Stimulated activated CD8-positive, alpha-beta memory T cell treated with anti-CD3 and anti-CD28 coated beads, Interleukin-15, amount 100 ng/mL, for 48 hours (primary cell): ENCODE measurements at places on chromosomes 7 and 10.

DNA sequence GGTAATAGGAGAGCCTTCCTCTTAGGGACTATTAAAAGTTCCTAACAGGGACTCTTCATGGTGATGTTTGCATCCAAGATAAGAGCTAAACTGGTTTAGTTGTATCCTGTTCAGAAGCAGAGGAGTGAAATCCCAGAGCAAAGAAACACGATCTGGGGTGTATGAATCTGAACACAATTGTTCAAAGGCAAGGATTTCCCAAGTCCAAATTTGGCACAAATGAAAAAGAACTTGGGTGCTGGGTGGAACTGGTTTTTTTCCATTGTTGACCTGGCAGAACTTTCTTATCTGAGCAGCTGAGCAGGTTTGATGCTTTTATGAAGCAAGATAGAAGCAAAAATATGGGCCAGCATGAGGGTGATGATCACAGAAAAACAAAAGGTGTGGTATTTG is 6.0 kb downstream of the AGFG2 start:
- no peak for DNase-seq

DNA sequence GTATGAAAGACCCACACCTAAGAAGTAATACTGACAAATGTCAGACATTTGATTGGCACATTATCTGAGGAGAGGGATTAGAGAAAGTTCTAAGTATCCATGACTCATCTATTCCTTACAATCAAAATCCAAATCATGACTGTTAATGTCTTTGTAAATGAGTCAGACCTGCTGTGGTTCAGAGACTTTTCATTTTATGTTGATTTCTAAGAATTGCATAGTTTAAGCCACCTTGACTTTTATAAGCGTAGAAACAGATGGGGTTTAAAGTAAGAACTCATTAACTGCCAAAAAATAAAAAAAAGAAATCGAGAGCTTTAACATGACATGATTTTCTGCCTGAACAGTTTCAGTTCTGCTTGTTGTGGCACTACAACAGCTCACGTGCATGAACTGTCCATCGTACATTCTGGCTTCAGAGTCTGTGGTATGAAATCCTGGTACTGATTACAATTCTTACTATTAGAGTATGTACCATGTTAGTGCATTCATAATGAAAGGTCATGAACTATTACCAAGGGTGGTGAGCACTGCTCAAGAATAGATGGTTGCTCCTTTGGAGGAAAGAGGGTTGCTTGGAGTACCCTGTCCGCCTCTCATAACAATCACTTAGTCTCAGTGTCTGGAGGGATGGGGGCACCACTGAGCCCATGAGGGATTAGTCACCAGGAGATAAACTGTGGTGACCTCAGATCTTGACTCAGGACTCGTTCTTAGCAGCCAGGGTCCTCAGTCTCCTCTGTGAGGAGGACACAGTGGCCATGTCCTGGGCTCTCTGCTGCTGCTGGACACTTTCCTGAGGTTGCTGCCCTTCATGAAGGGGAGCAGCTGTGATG is 42.2 kb downstream of the ACSM6 start:
- DNase-seq = peak; percentile 41

DNA sequence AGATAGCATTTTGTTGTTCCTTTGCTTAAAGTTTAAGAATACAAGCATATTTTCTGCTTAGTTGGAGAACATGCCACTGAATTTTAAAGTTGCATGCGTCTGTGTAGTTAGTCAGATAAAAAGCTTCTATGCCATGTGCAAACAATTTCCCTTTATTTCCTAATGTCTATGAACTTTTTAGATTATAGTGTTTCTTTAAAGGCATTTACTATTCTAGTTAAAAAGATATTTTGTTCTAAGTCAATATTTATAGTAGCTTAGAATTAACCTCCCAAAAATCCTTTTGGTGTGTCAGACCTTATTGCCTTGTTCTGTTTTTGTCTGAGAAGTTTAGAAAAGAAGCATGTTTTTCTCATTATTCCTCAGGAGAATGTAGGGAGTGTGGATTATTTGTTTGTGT is 99.0 kb upstream of the GATA3 start:
- no peak for DNase-seq

DNA sequence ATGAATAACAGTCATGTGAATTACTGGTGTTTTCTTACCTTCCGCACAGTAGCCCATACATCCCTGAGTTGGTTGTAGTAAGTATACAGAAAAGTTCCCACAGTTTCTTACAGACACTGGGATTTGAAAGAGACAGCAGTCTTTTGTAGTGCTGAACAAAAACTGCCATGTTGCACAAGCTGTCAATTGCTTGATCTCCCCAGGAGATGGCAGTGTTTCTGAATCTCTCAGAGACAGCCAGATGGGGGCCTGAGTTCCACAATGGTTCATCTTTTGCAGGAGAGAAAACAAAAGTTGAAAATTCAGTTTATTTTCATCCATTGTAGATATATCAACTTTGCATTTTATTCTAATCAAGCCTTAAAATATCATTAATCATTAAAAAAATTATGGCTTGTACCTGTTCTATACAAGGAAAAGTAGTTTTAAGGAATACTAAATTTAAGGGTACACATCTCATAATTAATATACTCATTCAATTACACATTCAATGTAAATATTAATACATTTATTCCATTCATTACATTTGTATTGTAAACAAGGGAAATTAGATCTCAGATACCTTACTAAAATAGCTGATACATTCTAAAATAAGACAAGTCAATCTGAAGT is 14.5 kb downstream of the VWDE start:
- no peak for DNase-seq

GRCh38 chr7:92763636-92764423 is 72.5 kb downstream of the CDK6 start:
- no peak for DNase-seq

GRCh38 chr10:70558871-70559810 is 43.4 kb downstream of the PRF1 start:
- peak; percentile 64 for DNase-seq

- no peak for DNase-seq
These were observed 102.6 kb downstream of the VOPP1 start for GRCh38 chr7:55469721-55470120.

DNA sequence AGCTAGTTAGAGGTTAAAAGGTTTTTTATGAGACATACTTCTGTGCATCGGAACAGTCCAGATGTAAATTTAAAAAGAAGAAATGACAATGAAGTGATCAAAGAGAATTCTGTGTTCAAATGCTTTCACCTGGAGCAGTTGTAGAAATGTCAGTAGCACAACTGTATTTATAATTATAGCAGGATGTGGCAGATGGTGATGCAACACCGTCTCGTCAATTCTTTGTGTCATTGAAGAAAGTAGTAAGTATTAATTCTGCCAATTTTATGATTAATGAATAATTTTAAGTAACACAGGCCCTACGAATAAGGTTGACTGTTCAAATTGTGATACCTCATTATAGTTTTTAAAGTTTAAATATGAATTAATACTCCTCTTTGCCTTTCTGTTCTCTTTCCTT is 171.1 kb downstream of the ADK start:
- no peak for DNase-seq

DNA sequence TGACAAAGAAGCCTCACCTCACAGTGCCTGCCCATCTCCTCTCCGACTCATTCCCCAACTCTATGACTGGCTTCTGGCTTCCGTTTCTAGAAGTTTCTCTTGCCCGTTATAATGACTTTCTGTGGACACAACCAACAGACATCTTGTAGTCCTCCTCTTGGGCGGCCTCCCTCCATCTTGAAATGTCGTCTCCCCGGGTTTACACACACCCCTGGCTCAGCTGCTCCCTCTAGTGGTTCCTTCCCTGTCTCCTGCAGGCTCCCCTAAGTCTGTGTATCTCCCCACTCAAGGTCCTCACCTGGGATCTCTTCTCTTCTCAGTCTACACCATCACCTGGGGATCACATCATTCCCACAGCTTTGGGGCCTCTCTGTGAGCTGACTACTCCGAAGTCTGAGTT is 123.4 kb upstream of the NEBL start:
- DNase-seq = peak; percentile 4

DNA sequence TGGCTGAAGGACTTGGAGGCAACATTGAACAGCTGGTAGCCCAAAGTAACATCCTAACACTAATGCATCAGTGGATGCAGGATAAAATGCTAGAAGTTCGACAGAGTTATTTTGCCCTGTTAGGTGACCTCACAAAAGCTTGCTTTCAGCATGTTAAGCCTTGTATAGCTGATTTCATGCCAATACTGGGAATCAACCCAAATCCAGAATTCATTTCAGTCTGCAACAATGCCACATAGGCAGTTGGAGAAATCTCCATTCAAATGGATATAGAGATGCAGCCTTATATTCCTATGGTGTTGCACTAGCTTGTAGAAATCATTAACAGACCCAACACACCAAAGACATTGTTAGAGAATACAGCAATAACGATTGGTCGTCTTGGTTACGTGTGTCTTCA is 62.9 kb downstream of the CCSER2 start:
- no peak for DNase-seq
